Stimulated activated CD4-positive, alpha-beta T cell treated with anti-CD3 and anti-CD28 coated beads, Interleukin-4, amount 100 ng/mL, for 48 hours (primary cell): ENCODE measurements at places on chromosomes 4 and X.

- no peak for DNase-seq
These were observed 300.4 kb downstream of the LDB2 start for GRCh38 chr4:16597845-16598596.

GRCh38 chr4:1366371-1367229, 19.6 kb downstream of the UVSSA start:
- DNase-seq: no peak

GRCh38 chr4:10022346-10023049, 1.2 kb upstream of the SLC2A9 start:
- DNase-seq: no peak

DNA sequence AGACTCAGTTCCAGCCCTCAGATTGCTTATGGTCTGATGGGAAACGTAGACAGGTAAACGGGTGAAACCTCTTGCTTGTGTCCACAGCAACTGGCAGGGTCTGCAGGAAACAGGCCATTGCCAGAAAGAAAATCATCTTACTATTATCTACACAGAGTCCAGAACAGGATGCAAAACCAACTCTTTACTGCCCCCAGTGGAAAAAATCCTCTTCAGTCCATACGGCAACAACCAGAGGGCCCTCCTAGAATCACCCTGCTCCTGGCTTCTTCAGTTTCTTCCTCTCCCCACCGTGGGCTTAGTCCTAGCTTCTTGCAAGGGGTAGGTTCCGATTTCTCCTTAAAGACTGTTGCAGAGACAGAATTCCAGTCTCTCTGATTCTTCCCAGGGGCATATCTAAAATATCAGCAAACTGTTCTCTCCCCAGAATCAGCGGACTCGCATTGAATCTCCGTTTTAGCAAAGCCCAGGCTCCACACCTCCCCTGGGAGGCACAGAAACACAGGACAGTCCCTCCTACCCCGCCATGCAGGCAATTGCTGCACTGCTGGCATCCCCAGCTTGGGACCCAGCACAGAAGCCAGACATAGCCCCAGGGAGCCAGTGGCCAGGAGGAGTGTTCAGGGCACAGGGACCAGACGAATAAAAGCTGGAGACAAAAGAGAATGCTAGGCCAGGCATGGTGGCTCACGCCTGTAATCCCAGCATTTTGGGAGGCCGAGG, 41.0 kb upstream of the SH3RF1 start:
- no peak for DNase-seq

- no peak for DNase-seq
These were observed 26.2 kb upstream of the SLC25A6 start for GRCh38 chrX:1417921-1418771.

DNA sequence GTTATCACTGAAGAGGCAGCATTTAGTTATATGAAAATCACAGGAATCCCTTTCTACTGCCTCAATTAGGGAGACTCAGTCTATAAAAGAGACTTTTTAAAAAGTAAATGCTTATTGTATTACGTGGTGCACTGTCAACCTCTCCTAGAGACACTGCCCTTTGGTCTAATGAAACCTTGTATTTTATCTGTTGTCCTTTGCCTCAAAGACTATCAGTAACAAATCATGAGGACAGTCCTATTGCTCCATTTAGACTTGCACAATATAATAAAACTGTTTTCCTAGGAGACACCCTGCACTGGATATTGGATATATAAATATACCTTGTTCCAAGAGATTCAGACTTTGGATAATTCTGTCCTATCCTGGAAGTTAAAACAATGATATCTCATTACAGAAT, 34.2 kb downstream of the VCX3A start:
- no peak for DNase-seq

DNA sequence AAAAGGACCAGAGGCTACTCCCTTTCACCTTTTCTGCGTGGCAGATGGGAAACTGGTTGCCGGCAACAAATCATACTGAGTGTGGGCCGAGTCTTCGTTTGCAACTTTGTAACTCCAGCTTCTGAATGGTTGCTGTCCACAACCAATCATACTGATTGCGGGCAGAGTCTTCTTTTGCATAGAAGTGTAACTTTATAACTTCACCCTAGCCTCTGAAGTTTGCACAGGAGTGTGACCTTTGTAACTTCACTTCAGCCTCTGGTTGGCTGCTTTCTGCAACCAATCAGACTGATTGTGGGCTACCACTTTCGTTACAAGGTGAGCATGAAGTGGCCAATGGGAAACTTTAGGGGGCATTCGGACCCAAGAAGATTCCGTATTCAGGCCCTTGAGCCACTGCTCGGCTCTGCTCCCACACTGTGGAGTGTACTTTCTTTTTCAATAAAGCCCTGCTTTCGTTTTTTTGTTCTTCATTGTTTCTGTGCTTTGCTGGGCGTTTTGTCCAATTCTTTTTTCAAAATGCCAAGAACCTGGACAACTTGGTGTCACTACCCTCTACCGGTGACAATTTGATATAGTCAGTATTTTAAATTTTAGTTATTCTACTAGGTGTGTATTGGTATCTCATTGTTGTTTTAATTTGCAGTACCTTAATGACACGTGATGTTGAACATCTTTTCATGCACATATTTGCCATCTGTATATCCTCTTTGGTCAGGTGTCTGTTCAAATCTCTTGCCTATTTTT, 9.0 kb upstream of the PAGE5 start:
- DNase-seq: no peak

DNA sequence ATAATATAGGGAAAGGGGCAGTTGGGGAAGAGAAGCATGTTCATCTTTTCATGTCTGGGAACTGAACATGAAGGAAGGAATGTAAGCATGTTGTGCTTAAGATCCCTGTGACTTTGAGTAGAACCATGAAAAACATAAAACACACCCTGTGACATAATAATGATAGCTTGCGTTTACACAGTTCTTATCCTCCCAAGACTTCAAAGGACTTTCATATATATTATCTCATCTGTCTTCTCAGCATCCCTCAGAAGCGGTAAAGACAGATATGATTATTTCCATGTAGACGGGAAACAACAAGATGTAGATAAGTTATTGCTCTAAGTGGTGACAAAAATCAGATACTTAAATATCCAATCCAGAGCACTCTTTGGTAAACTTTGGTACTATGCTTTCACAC, 3.3 kb upstream of the SH3RF1 start:
- DNase-seq: no peak

GRCh38 chrX:71198066-71198465, 25.0 kb upstream of the GJB1 start:
- DNase-seq: no peak

DNA sequence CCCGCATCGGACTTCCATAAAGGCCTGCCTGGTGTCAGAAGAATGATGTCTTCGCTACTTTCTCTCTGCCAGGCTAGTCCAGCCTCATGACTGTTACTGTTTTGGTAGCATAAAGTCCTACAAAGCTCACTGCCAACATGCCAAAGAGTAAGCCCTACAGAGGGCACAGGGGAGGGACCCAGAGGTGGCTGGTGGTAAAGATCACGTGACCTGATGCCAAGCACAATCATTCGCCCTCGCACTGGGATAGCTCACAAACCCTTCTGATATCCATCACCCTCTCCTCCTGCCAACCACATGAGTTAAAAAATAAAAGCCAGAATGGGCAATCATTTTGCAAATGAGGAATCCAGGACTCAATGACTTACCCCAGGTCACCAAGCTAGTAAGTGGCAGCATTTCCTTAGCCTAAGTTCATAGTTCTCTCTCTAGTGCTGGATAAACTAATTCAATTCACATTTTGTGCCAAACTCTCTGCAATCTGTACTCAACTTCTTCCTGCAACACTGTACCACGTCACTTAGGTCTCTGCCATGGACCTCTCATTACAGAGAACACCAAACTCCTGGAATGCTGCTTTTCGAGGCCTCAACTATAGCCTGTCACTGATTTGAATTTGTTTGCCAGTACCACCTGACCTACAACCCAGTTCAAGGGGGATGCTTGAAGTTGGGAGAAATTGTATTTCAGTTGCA, 178.1 kb downstream of the SH3KBP1 start:
- DNase-seq: no peak
